Iris pigment epithelial cell (primary cell): ENCODE measurements at places on chromosomes 4 and X.

- no peak for DNase-seq
These were observed 13.4 kb downstream of the CTBP1 start for GRCh38 chr4:1235381-1236102.

DNA sequence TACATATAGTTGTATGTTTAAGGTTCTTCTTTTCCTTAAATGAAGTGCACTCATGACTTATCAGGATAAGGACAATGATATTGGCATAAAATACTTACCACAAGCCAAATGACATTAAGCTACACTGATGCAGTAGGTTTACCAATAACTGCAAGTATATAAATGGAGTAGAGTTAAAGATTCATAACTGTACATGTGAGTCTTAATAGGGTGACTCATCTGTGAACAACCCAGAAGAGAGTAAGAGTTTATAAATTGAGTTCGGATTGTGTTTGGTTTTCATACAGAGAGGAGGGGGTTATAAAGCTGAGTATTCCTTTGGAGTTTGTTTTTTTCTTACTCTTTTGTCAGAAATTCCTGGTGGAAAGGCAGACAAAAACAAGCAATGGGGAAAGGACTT is 144.8 kb downstream of the TLL1 start:
- peak; percentile 21 for DNase-seq

- no peak for DNase-seq
These were observed 1129.6 kb downstream of the STPG2 start for GRCh38 chr4:97013711-97014110.

- no peak for DNase-seq
These were observed 49.8 kb upstream of the CYSLTR1 start for GRCh38 chrX:78377186-78377585.

GRCh38 chr4:174292473-174292872 is 8.8 kb downstream of the CEP44 start:
- no peak for DNase-seq

GRCh38 chr4:161336016-161336530 is 827.7 kb downstream of the FSTL5 start:
- no peak for DNase-seq

DNA sequence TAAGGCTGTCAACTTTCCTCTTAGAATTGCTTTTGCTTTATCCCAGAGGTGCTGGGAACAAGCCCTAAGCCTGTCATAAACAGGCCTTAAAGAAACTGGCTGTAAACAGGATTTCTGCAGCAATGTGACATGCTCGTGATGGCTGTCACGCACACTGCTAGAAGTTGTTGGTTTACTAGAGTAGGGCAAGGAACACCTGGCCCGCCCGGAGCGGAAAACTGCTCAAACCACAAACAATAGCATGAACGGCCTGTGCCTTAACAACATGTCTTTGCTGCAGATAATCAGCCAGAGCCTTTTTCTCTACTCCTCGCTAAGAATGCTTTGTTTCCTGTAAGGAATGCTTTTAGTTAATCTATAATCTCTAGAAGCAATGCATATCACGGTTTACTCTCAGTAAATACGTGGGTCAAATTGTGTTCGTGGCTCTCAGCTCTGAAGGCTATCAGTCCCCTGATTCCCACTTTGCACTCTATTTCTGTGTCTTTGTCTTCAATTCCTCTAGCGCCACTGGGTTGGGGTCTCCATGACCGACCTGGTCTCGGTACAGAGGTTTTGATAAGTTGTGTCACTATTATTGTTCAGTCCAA is 318.3 kb downstream of the GLUD2 start:
- no peak for DNase-seq

GRCh38 chr4:1206299-1207156 is 34.1 kb upstream of the SPON2 start:
- DNase-seq = no peak

DNA sequence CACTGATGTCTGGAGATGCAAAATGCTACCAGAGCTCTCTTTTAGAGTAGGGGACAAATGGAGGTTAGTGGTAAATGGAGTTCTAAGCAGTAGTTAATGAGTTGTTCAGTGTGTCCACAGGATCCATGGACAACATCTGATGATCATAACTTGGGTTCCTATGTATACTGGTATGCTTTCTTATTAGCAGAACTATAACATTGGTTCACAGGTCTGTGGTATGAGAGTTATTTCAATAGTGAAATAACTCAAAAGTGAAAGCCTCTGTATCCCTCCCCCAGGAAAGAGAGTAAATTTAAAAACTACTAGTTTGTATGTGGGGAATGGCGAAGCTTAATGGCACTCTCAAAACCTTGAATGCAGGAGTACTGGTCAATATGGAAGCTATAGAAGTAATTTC is 363.5 kb upstream of the EMCN start:
- DNase-seq = no peak

- peak; percentile 75 for DNase-seq
These were observed 59.9 kb downstream of the RTL9 start for GRCh38 chrX:110418316-110419235.

- no peak for DNase-seq
These were observed 22.4 kb downstream of the PAGE1 start for GRCh38 chrX:49673394-49673793.

- DNase-seq = peak; percentile 36
These were observed 3.1 kb downstream of the ZNF827 start for GRCh38 chr4:145935253-145936141.

- no peak for DNase-seq
These were observed 30.1 kb downstream of the HPF1 start for GRCh38 chr4:169727616-169728015.

- DNase-seq = peak; percentile 70
These were observed 6.0 kb upstream of the SH3TC1 start for GRCh38 chr4:8192748-8193738.

GRCh38 chr4:120065974-120066516 is 603 bp downstream of the MAD2L1 start:
- DNase-seq = no peak

GRCh38 chr4:182307746-182308145 is 64.5 kb downstream of the TENM3 start:
- peak; percentile 98 for DNase-seq

DNA sequence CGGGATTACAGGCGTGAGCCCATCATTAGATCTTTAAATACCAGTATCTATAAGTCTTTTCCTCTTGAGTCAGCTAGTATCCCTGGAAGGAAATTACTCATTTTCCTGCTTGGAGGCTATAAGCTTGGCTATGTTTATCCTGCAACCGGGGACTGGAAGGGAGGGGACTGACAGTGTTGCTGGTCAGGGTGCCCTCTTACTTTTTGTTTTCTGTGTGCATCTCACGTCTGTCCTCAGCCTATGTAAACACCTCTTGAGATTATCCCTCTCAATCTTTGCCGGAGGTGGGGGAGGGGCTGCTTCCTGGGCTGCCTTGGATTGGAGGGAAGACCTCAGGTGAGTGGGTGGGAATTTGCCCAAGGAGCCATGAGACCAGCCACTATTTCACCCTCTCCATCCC is 37.0 kb downstream of the HTT start:
- DNase-seq = peak; percentile 81

DNA sequence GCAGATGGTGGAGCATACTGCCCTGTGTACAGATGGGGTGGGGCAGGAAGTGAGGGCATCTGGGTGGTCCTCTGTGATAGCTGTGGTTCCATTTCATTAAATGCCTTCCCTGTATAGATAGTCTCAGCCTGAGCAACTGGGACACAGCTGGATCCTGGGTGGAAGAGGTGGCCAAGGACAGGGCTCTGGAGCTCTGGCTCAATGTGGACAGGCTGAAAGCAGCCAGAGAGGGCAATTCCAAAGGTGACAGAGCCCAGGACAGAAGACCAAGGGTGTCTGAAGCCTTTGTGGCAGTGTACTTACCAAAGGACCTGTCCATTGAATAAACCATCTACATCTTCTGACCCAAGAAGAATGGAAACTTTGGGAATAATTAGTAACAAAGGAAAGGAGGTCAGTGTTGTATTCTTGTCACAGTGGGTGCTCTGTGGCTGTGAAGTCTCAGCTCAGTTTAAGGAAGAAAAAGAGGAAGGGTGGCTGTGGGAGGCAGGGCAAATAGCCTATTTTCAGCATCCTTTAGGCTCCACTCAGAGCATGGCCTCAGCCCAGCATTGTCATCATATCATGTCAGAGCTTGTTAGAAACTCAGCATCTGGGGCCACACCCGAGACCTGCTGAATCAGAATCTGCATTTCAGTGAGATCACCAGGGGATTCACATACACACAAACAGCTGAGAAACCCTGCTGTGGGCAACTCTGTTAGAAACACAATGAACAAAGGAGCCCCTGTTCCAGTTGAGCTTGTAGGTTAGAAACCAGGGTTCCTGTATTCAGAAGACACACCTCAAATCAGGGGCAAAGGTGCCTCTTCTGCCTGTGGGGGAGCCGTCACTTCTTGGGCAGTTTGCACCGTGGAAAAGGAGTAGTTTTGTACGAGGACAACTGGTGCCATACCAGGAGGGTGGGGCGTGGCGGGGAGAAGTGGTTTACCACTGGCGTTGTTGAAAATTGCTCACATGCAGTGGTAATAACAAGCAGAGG is 168.6 kb downstream of the PTTG2 start:
- peak; percentile 40 for DNase-seq

GRCh38 chrX:154317391-154317995 is 21.9 kb downstream of the TKTL1 start:
- DNase-seq = peak; percentile 19

GRCh38 chr4:140367738-140368137 is 5.7 kb upstream of the SCOC start:
- peak; percentile 46 for DNase-seq

DNA sequence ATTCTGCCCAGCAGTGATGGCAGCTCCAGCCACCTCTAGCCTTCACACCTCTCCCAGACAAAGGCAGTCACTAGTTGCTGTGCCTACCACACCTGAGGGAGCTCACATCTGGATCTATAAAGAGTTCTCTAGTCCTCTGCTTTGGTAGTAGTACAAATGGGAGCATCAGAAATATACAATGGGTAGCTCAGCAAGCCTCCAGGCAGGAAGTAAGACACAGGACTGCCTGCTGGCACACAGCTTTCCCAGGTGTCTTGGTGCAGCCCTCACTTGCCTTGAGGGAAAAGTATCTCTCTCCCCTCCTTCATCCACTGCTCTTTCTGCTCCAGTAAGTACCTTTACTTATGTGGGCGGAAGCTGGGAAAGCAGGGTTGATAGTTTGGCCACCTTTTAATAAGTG is 212.9 kb upstream of the SLC7A11 start:
- no peak for DNase-seq

DNA sequence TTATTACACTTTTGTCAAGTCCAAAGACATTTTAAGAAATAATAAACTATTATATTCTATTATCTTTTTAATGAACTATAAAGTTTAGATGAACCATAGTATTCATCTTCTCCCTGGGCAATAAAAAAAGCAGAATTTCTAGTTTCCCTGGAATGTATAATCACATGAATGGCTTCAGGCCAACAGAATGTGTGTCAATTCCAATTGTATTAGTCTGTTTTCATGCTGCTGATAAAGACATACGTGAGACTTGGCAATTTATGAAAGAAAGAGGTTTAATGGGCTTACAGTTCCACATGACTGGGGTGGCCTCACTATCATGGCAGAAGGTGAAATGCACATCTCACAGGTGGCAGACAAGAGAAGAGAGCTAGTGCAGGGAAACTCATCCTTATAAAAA is 70.7 kb upstream of the ANXA10 start:
- DNase-seq = peak; percentile 20

DNA sequence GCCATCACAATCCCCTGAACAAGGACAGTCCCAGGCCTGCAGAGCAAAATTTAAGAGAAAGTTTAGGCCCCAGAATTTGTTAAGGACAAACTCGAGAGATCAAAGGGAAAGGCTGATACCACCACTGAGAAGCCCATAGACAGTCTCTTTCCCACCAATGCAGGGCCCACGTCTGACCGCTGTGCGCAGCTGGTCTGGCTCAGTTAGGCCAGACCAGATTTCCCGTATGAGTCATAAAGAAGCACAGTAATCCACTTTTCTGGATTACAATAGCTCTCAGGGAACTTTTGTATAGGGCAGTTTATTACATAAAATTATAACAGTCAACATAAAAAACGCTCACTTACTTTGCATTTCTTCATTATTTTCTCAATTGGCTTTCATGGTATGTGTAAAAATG is 259.5 kb downstream of the RCHY1 start:
- DNase-seq = no peak
